HEK293T (cell line): ENCODE measurements at places on chromosomes 3 and 15.

GRCh38 chr3:184737641-184738505 is 26.0 kb upstream of the MAGEF1 start:
- no peak for DNase-seq

DNA sequence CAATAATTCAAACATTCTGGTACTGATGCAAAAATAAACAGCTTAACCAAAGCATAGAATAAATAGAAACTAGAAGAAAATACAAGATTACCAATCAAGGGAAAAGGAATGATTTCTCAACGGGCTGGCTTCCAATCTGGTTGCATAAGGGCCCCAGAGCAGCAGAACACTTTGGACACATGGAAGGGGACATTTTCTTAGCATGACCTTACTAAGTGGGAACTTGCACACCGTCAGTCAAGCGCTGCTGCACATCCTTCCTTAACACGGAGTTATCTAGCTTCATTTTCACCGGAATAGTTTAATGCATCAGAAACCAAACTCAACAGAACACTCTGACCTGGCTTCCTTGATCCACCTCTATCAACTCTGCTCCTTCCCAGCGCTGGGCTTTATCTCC is 388.5 kb downstream of the VPS13C start:
- DNase-seq = no peak

DNA sequence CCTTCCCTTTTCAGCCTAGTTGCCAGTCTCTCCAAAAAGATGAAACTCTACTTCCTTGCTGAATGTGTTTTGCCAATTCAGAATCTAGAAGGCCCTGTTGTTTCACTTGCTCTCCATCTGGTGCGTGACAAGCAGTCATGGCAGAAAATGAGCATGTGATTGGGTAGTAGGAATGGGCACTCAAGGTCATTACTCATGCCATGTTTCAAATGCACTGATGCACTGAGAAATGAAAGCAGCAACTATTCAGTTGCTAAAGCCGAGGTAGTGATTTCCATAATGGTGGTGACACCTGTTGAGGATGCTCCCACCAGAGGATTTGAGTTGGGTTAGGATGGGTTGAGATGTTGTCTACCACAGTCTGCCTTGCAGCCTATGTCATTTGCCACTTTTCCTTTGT is 12.7 kb downstream of the ZBTB38 start:
- no peak for DNase-seq

GRCh38 chr15:56034514-56034913 is 41.1 kb upstream of the NEDD4 start:
- DNase-seq = no peak

- DNase-seq = no peak
Measured at GRCh38 chr3:173591401-173591800, 193.9 kb downstream of the NLGN1 start.

GRCh38 chr15:47461652-47462141 is 255.6 kb upstream of the SEMA6D start:
- DNase-seq = no peak

- DNase-seq = no peak
Measured at GRCh38 chr3:44685128-44685800, 27.2 kb upstream of the ZNF502 start.

DNA sequence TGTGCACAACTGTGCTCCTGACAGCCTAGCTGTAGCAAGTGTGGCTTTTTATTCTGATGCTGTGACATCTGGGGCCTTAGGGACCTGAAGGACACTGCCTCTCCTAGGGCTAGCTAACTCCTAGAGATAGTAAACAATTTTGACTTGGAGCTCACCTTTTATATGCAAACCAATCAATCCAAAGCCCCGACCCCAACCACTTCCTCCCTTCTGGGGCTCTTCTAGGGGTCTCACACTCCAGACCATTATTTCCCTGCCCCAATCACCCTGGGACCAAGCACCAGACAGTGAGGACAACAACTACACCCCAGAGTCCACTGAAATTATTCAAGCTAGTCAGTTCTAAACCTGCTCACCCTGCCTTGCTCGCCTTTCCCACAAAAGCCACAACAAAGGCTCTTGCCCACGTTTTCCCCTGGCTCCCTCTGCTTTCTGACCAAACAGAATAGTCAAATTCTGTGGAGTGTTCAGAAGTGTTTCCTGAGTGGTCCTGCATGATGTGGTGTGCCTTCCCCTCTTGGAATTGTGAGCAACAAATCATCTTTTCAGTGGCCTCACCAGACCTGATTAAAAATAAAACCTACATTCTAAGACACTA is 84.2 kb upstream of the WNT5A start:
- DNase-seq = no peak

DNA sequence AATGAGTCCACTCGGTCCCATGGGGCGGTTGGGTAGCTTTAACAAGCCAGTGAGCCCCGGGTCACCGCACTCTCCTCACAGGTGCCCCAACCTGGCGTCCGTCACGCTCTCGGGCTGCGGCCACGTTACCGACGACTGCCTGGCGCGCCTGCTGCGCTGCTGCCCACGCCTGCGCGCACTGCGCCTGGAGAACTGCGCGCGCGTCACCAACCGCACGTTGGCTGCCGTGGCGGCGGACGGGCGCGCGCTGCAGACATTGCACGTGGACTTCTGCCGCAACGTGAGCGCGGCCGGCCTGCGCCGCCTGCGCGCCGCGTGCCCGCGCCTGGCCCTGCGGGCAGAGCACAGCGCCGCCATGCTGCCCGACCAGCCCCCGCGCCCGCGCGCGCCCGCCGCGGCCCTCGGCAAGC is 3.4 kb downstream of the FBXL22 start:
- DNase-seq = peak; percentile 79

DNA sequence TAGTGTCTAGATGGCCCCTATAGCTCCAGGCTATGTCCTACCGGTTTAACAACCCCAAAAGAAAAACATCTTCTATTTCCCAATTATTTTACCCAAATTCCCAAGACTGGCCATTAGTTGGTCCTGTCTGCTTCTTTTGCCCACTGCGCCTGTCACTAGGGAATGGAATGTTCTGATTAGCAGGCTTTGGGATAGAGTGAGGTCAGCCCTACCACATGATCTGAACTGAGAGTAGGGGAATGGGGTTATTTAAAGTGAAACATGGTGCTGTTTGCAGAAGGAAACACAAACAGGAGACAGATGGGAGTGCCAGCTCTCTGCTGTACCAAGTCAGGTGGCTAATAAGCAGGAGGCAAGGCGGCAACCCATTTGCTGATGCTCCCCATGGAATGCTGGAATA is 635.6 kb upstream of the CFAP20DC start:
- DNase-seq = no peak

- no peak for DNase-seq
Measured at GRCh38 chr15:91135201-91136130, 35.4 kb downstream of the SV2B start.

GRCh38 chr3:129793942-129794310 is 99.6 kb downstream of the TMCC1 start:
- DNase-seq = no peak

- no peak for DNase-seq
Measured at GRCh38 chr15:56124391-56124790, 119.3 kb downstream of the RFX7 start.

DNA sequence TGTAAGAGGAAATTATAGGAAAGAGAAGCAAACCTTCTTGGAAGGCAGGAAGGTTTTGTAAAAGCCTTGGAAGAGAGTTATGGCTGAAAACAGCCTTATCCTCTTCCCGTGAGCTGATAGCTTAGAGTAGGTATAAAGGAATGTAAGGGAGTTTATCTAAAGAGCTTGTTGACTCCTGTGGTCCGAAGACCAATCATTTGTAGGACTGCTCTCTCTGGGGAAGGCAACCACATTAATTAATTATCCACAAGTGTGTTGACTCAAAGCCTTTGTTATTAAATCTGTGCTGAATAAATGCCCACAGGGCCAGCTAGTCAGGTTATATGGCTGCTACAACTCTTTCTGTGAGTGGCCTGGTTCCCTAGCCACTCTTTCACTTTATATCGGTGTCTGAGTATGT is 452.1 kb upstream of the RASGRP1 start:
- DNase-seq = no peak

GRCh38 chr3:72533591-72534473 is 314.4 kb downstream of the SHQ1 start:
- no peak for DNase-seq

DNA sequence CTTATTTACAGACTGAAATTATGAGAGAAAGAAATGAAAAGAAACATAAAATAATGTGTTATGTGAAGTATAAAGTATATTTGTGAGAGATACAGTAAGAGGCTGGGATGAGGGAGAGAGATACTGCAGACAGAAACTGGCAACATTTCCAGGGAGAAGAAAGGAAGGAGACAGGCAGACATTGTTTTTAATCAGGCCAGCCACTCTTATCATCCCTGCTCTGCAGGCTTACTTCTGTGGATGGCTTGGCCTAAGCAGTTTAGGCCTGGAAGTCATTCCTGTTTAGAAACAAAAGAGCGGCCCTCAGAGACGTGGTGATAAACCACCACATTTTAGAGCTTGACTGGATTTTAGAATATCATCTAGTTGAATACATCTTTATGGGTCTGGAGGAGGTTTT is 12.4 kb downstream of the PCCB start:
- DNase-seq = no peak

DNA sequence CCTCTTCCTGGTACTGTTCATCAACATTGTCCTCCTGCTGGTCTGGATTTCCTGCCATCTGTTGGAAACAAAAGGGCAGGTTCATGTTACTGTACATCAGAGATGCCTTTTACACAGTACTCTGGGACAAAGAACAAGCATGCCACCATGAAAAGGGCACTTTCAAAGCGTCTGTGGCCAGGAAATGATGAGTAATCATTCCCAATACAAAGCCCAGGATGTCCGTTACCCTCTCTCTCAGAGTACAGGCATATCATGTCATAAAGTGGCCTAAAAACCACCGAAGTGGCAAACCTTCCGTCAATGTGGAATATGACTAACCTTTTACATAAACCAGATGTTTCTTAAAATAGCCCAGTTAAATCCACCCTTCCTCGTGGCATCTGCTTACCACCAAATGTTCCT is 71.2 kb downstream of the GOLIM4 start:
- no peak for DNase-seq

DNA sequence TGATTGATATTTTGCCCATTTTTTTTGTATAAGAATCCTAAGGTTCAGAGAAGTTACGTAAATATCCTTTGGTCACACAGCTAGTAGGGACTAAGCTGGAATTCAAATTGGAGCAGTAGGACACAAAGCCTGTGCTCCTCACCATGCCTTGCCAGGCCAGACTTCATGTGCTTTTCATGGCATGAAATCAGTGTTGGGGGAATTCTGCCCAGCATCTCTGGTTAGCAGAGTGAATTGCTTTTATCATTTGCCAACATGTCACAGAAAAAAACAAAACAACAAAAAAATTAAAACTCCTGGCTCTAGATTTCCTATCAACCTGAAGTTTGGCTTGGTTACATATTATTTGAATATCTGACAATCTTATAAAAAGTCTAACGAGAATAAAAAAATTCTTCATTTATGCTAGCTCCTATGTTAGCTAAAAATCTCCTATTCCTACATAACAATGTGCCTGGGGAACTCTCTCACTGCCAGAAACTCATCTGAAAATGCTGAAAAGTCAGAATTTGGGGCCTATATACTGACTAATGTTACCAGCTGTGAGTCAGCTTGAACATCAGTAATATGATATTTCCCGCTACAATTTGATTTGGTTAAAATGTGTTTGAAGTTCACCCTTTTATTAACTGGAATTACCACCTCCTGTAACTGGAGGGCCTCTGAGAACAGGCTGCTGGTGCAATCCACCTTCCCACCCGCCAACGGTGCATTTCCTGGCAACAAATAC is 141.7 kb downstream of the TIGIT start:
- no peak for DNase-seq

GRCh38 chr3:117404730-117405129 is 695.2 kb downstream of the TUSC7 start:
- no peak for DNase-seq

DNA sequence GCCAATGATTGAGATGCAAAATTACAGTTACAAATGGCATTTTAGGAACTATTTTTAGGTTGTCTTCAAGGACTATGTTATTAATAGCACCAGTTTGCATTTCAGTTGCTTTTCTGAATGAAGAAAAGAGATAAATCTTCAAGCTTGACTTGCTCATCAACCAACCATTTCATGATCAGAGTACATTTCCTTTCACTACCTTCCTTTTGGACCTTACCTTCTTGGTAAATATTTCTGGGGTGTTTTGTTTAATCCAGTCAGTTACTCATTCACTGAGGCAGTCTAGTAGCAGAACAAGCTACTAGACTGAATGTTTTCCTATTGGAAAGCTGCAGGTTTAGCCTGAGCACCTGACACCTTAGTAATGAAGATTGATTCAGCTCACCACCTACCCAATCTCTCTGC is 8.2 kb downstream of the SLC27A2 start:
- DNase-seq = no peak

GRCh38 chr3:118988198-118989130 is 46.2 kb downstream of the IGSF11 start:
- DNase-seq = no peak

DNA sequence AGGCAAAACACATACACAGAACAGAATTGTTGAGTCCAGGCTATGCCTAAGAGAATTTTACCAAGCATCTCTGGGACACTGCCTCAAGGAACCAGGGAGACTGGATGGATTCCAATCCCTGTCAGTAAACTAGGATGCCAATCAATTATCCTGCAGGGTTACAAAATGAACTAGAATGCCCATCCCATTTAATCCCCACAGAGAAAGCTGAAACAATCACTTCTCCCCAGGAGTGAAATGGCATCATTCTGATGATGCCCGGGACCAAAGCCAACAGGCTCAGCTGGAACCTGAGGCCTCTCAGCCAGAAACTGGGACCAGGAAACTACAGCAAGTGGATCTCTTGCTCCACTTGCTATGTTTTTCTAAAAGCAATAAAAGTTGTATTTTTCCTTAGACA is 130.0 kb upstream of the TJP1 start:
- DNase-seq = no peak

DNA sequence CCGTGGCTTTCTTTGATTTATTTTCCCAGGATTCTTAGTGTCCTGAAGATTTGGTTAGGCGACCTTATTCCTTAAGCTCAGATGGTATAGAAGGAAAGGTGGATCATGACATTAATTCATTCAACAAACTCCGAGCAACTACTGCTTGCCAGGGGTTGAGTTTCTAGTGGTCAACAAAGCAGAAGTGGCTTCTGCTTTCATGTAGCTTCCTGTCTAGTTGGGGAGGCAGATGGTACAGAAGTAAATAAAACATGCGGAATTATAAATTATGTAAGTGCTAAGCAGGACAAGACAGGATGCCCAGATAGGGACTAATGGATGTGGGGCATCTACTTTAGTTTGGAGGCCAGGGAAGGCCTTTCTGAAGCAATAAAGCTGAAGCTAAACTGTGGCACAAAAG is 15.6 kb downstream of the EEFSEC start:
- no peak for DNase-seq
